Epithelial cell of prostate (primary cell): ENCODE measurements at places on chromosomes 3 and 15.

DNA sequence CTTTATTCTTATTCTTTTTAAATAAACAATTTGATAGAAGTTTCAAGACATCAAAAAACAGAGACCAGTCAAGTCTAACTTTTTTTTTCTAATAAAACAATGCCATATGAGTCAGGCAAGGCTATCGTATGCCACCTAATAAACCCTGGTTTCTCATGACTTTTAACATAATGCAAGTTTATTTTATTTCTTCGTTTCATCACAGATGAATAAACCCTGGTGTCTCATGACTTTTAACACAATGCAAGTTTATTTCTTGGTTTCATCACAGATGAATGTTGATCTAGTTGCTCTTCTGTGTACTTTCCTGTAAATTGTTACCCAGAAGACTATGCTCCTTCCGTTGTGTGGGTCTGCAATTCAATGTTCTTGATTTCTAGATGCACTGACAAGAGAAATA lies 905.4 kb downstream of the ROBO2 start:
- no peak for DNase-seq

DNA sequence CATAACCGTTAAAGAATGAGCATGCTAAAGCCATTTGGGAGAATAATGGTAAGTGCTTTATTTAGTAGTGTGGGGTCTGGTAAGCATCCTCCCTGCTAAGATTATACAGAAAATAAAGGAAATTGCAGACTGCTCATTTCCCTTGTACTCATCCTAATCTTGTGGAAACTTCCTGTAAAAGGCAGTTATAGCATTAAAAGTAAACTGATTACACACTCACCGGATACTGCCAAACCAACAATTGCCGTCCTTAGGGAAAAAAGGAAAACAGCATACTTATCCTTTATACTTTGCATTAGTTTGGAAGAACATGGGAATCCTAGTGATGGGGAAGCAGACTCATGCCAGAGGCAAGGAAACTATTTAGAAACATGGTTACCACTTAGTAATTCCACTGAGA lies 5.3 kb upstream of the SPRED1 start:
- DNase-seq = no peak

DNA sequence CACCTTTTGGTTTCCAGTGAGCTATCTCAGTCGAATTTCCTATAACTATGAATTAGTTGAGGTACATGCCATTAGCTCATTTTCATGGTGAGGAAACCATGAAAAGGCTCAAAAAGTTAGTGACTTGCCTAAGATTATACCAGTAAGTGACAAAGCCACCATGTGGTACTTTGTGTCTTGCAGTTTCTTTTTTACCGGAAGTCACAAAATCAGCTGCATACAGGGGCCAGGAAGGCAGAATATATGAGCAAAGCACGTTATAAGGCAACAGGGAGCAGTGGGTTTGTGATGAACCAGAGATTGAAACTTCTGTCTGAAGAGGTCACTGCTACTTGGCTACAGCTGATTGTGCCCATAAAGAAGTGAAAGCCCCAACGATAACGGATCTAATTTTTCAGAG lies 50.3 kb downstream of the CMTM8 start:
- no peak for DNase-seq

DNA sequence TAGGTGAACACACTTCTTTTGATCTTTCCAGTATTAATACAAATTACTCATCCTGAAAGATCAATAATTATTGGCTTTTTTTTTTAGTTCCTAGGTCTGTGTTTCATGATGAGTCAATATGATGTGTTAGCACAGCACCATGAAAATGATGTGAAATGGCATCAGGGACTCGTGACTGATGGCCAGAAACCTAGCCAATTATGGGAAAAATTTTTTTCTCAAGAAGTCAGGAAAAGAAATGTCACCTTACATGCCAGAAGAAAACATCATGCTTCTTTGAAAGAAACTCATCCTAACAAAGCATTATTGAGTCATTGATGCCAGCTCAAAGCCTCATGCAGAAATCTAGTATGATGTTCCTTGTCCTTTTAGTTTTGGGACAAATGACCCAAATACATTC lies 468.3 kb upstream of the CBLB start:
- DNase-seq = no peak

DNA sequence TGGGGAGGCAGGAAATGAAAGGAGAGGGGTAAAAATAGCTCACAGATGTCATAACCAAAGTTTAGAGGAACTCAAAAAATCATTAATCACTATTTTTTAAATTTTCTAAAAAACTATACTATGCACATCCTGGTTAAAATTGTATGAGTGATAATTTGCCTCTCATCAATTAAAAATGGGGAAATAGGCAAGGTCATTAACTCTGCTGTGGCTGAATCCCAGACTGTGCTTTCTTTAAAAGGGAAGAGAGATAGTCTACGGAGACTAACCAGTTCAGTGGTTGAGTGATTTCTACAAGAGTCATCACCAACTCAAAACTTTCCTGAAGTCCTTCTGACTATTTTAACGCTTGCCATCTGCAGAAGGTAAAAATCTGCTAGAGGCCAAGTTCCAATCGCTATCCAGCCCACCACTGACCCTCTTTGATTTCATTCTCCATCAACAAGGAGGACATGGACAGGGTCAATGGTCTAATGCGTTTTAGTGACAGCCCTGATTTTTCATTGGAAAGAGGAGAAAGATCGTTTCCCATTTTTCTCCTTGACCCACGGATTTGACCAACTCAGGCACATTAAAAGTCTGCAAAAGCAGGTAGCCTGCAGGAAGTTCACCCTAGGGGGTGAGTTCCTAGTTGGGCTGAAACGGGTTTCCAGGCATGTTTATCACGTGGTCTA lies 850 bp downstream of the SUCLG2 start:
- DNase-seq = no peak
